ENCODE measurements at places on chromosomes 2 and 18.

DNA sequence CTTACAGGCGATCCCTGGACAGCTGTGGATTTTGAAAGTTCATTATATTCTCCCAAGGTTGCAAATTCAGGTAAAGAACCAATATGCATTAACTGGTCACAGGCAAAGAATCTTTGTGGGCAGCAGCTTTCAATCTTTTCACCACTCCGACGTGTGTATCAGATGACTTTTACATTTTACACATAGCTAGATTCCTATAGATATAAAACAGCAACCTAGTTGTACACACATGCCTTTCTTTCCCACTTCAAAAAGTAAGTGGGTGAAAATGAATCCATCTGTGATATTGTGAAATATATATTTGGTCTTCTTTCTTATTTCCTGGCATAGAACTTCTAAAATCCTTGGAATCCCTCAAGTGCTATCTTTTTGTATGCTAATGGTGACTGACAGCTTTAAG lies 72.5 kb downstream of the SCG2 start:
- DNase-seq, result no peak

DNA sequence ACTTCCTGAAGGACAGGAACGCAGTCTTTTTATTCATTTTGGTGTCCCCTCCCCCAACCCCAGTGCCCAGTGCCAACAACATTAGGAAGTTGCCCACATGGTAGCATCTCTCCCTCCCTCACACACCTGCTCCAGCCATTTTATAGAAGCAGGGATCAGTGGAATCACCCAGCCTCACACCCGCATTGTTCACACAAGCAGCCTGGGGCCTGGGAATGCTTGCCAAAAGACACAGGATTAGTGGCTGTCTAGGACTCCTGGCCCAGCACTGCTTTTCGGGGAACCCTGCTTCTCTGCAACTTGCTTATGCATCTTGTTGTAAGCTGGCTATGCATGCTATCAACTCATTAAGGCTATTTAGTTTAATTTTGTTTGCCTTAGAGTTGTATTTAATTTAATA lies 17.9 kb downstream of the TMEM37 start:
- no peak for DNase-seq

- DNase-seq, result no peak
Measured at GRCh38 chr2:152072011-152072410, 26.8 kb downstream of the CACNB4 start.

DNA sequence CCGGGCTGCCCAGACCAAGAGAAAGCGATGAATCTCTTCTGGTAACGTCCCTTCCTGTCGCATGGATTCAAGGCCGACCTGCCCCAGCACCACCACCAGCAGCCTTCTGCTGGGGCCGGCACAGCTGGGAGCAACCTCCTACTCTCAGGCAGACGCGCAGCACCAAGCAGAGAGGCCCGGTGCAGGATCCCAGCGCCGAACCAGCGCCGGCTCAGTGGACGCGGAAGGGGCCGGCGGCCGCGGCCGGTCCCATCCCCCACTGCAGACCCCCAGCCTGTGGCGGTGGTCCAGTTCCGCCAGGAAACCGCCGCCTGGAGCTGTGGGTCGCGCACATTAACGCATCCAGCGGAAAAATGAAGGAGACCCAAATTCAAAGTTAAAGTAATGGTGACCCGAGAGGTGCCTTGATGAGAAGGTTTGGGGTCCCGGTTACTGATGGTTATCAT lies 525 bp upstream of the MAL start:
- no peak for DNase-seq

DNA sequence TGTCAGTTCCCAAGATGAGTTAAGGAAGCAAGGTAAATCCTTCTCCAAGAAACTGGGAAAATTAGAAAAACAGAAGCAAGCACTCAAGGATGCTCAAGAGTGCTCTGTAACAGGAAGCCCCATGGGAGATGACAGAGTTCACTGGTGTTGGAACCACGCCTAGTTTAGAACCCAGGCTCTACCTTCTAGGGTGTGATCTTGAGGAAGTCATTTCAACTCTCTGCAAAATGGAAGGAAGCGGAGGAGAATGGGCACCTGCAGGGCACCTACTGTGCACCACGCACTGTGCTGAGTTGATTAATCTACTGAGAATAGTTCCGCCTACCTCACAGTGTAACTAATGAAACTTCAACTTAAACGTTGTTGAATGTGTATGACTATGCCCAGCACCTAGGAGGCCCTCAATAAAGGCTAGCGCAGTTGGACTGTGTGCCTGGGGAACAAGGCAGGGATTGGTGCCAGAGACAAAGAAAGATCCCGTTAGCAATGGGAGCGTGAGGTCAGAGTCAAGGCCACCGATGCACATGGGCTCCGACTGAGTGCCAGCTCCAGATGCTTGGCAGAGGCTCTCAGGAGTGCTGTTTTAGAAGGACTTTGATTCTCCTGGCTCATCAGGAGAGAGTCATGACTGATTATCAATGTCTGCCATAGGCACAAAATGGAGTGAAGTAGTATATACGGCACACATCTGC lies 93.7 kb downstream of the MAPK4 start:
- DNase-seq, result no peak

DNA sequence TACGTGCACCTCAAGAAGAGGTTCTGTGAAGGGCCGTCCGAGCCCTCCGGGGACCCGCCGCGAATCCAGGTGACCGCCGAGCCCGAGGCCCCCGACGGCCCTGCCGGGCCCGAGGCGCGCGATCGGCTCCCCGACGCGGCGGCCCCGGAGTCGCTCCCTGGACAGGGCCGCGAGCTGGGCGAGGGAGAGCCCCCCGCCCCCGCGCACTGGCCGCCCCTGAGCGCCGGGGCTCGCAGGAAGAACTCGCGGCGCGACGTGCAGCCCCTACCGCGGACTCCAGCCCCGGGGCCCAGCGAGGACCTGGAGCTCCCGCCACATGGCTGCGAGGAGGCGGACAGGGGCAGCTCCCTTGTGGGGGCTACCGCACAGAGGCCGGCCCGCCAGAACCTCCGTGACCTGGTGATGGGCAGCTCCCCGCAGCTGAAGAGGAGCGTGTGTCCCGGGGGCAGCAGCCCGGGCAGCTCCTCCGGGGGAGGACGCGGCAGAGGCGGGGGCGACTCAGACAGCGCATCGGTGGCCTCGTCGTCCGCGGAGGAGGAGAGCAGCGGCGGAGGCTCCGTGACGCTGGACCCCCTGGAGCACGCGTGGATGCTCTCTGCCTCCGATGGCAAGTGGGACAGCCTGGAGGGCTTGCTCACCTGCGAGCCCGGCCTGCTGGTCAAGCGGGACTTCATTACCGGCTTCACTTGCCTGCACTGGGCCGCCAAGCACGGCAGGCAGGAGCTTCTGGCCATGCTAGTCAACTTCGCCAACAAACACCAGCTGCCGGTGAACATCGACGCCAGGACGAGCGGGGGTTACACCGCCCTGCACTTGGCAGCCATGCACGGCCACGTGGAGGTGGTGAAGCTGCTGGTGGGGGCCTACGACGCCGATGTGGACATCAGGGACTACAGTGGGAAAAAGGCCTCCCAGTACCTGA lies 812 bp downstream of the SOWAHC start:
- no peak for DNase-seq

- no peak for DNase-seq
Measured at GRCh38 chr2:1757567-1757966, 13.3 kb upstream of the PXDN start.

GRCh38 chr2:192228685-192229084 lies 34.0 kb upstream of the TMEFF2 start:
- no peak for DNase-seq

DNA sequence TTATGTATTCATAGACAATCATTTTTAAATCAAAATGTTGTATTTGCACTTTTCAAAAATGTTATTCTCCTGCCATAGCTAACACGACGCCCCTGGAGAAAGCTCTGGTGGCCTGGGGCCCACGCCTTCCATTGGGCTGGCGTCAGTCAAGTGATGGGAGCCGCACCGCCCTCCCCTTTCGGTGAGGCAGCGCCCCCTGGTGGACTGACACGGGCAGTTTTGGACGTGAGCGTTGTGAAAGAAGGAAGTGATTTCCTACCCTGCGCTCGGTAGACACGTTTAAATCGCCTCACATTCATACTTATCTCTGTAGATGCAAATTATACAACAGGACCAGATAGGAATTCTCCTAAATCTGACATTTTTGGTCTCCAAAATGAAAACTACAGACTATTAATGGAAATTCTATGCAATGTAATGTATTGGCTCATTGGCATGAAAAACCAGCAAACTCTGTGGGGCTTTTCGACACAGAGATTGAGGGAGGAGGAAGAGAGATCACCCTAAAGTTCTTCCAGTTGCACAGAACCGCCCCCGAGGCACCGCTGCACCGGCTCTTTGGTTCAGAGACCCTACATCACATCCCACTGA lies 326.2 kb upstream of the SOX11 start:
- peak; percentile 32 for DNase-seq

Measured in smooth muscle cell of the brain vasculature (primary cell).